ENCODE measurements at places on chromosomes 5 and 9.

DNA sequence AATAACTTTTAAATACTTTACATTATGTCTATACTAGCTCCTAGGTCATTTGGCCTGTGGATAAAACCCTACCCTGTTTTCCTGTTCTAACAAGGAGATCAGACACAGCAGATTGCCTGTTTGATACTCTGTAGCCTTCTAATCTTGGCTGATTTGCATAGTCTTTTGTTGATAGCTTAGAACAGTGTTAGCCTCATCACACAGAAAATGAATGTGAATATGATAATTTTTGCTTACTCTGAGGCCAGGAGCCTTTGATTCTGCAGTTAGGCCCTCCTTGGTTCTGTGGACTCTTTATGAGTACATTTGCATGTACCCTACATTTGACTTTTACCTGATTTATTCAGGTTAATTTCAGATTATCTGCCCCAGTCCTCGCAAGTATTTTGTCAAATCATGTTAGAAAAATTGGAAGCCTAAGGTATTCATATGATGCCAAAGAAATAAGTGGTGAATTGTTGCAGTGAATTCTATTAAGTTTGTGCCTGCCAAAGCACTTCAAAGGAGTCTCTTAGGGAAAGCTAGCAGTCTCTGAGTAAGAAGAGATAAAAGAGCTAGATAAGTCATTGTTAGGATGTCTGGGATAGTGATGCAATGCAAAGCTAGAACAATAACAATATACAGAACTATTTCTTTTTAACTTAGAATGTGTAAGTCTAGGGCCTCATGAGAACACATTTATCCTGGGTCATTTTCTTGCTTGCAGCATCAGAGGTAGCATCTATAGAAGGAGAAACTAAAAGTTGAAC lies 56.4 kb downstream of the SCAMP1 start:
- DNase-seq: no peak

- no peak for DNase-seq
These were observed 297.4 kb upstream of the TUSC1 start for GRCh38 chr9:25975667-25976066.

GRCh38 chr5:173456751-173457171 lies 128.5 kb upstream of the STC2 start:
- DNase-seq: no peak

GRCh38 chr5:180642779-180643178 lies 6.6 kb downstream of the FLT4 start:
- DNase-seq: no peak

DNA sequence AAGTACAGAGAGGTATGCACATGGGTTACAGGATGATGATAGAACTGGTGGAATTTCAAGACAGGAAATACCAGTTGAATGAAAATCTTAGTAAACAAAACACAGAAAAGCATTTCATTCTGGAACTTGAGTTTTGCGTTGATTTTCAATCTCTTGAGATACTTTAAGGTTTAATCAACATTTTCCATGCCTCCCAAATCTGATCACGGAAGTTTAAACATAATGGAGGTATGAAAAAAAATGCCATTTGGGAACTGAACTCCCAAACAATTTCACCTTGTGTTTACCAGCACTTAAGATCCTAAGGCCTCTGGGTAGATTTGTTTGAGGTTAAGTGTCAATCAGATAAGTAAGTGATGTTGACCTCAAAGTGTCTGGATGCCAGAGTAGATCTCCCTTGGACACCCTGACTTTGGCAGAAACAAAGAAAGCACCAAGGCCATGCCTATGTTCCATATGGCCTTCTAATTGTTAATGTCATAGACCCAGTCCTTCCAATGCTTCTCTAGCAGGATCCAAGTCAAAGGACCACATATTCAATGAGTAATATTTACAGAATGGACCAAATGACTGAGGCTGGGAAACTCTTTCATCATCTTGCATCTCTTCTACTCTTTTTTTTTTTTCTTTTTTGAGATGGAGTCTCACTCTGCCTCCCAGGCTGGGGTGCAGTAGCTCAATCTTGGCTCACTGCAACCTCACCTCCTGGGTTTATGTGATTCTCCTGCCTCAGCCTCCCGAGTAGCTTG lies 216.9 kb downstream of the ARRDC3 start:
- no peak for DNase-seq
